ENCODE measurements at places on chromosomes 1 and 21.

GRCh38 chr1:165287781-165288180 lies 68.7 kb downstream of the LMX1A start:
- no peak for DNase-seq

DNA sequence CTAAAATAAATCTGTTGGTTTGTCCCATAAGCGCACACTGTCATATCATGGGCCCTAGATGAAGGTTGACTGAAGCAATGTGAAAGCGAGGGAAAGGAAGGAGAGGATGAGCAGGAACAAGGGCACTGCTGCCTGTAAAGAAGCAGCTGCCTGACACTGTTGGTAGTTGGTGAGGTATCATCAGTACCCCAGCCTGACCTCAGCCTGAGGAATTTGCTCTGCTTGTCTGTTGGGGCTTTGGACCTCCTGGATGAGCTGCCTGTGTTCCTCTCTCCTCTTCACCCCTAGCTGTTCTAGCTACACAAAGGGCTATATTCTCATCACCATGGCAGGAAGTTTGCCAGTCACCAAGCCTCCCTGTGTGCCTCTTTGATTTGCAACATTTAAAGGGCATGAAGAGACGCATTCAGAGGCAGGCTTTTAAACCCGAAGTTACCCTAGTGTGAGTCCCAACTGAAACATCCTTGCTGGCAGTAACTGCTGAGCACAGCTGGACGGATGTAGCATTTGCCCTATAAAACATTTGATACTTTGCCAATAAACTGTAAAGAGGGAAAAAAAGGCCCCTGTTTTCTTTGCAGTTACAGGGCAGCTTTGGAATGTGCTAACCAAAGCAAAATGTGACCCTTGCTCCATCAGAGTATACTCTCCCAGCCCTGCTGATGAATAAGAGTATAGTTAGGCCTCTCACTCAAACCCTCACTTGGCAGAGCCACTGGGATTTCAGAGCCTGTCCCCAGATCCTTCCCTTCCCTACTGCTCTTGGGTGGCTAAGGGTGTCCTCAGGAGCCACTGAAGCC lies 22.2 kb upstream of the SPATA6 start:
- DNase-seq = no peak

- DNase-seq = no peak
Measured at GRCh38 chr1:54795356-54795665, 5.8 kb downstream of the TTC22 start.

- no peak for DNase-seq
Measured at GRCh38 chr21:27369978-27370571, 403.2 kb upstream of the ADAMTS5 start.

GRCh38 chr1:241593186-241593585 lies 47.0 kb downstream of the CHML start:
- no peak for DNase-seq

GRCh38 chr1:1943834-1944570 lies 24.9 kb upstream of the TMEM52 start:
- DNase-seq = peak; percentile 32

DNA sequence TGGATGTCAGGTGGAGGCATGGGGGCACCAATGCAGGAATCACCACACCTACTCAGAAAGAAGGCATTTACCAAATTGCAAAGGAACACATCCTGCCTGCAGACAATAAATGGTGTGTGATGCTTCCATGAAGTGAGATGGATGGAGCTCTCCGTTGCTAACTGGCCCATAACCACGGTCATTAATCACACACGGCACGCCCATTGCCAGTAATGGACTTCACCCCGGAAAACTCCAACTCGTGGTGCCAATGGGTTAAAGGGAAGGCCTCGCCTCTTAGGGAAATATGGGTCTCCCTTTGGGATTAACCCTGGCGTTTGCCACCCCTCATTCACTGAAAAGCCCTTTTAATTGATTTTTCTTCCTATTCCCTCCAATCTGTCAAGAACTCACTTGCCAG lies 443.1 kb upstream of the DAB1 start:
- DNase-seq = no peak

GRCh38 chr1:39564941-39565340 lies 11.6 kb downstream of the PABPC4 start:
- DNase-seq = no peak

DNA sequence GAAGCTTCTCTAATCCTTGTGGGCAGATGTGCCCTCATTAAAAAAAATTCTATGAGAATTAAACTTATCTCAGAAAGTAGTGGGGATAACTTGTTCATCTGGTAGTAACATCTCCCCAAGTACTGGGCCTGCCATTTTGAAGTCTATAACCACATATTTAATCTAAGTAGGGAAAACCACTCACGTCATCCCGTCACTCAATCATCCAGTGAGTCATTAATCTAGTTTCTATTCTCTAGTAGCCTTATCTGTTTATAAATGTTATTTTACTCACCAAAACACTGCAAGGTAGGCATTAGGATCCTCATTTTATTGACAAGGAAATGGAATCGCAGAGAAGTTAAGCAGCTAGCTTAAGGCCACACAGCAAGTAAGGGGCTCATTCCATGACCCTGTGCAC lies 221.9 kb downstream of the ATG4C start:
- no peak for DNase-seq

DNA sequence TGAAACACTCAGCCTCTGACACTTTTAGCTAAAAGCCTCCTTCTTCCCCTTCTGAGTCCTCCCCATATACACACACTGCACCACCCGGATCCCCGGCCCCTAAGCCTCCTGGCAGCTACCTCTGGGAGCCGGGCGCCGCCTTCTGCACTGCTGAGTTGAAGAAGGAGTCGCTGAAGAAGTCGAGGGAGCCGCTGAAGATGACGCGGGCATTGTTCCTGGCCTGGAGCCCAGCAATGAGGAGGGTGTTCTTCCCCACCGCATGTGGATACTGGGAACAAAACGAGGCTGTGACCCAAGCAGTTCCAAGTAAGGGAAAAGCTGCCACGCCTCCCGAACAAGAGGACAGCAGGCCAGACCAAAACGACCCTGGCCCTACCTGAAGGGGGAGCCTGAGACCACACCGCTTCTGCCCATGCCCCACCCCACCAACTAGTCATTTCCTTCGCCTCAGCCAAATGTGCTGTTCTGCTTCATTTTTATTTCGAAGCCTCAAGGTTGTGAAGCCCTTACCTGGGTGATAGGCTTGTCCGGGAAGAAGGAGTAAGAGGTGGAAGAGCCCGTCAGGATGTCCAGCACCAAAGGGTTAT lies 7.0 kb downstream of the DDOST start:
- no peak for DNase-seq

GRCh38 chr1:15038232-15039016 lies 115.1 kb upstream of the TMEM51 start:
- peak; percentile 4 for DNase-seq

DNA sequence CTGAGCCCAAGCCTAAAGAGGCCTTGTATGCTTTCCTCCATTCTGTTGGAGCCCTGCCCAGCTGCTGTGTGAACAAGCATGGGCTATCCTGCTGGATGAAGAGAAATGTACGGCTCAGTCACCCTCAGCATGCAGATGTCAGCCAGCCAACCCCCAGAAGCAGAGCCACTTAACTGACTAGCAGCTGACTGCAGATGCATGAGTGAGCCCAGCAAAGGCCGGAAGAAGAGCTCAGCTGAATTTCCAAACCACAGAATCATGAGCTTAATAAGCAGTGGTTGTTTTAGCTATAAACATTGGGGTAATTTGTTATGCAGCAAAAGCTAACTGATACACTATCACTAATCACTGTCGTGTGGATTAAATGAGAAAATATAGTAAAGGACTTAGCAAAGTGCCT lies 39.0 kb downstream of the FOXO6 start:
- no peak for DNase-seq

DNA sequence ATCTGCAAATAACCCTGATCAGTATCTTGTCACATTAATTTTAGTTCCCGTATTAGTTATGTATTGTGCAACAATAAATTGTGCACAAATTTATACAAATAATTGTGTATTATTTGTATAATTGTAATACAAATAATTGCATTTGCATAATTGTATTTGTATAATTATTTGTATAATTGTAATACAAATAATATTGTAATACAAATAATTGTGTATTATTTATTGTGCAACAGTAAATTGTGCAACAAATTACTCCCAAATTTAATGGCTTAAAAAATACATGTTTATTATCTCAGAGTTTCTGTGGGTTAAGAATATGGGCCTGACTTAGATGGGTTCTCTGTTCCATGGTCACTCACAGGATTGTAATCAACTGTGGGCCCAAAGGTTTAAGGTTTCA lies 86.2 kb upstream of the SAMSN1 start:
- DNase-seq = no peak

DNA sequence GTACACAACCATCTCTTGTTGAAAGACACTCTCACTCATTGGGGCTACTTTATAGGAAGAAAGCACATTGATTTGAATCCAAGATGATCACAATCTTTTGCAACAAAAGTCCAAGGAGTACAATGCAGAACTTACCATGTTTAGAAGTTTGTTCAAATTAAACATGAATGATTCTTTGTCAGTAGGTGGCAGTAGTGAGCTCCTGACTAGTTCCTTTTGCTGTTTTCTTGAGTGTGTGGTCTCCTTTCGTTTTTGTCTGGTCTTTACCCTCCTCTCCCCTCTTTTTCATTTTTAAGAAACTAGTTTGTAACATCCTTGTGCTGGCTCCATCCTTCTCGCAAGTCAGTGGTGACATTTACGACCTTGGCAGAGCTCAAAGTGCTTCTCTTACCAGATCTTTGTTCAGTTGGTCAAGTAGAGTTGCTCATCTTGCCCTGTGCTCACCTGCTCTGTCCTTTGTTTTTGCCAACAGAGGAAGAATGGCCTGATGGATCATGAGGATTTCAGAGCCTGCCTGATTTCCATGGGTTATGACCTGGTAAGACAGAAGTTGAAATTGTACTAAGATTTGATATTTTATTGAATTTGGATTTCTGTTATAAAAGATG lies 35.7 kb upstream of the MTR start:
- DNase-seq = peak; percentile 55
